AG04450 (cell line): ENCODE measurements at places on chromosomes 12 and 14.

DNA sequence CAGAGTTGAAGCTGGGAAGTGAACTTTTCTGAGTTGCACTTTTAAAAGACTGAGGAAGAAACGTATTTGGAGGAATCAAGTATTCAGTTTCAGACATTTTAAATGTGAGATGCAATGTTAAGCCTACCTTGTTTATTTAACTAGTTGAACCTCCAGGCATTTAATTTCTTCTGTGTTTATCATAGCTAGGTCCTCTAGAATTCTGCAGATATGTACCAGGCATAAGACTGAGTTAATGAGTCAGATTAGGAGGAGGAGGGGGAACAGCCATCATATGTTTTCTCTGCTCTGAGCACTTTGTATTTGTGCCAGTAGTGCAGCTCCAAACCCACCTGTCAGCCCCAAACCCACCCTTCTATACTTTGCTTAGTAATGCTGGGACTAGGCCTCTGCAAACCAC is 16.4 kb upstream of the SAMD4A start:
- DNase-seq: no peak

- no peak for DNase-seq
These were observed 247.1 kb downstream of the SPTSSA start for GRCh38 chr14:34214961-34215360.

DNA sequence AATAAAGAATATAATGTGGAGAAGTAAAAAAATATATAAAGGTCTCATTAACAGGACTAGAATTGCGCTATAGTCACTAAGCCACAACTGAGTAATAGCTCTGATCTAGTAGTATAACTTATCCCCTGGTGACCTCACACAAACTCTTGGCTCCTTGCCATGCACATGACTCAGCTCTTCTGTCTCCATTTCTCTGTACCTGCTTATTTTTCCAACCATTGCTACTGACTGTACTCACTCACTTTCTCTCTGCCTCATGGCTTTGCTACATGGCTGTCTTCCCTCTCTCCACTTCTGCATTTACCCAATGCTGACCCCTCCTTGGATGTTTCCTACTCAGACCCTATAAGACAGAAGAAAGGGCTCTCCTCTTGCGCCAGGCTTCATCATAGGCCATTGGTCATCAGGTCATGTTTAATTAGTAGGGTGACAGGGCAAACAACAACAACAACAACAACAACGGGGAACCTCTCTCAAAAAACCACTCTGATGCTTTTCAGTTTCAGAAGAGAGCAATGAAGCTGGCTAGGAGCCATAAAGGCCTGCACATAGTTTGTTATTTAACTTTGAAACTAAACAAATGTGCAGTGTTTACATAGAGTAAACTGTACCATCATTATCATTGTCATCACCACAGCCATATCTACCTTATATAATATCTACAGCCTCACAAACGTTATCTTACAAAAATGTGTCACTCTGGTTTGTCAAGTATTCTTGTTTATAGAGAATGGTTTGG is 25.6 kb upstream of the KRAS start:
- DNase-seq: peak; percentile 88

- DNase-seq: no peak
These were observed 191.9 kb downstream of the LRIG3 start for GRCh38 chr12:58728397-58728796.

DNA sequence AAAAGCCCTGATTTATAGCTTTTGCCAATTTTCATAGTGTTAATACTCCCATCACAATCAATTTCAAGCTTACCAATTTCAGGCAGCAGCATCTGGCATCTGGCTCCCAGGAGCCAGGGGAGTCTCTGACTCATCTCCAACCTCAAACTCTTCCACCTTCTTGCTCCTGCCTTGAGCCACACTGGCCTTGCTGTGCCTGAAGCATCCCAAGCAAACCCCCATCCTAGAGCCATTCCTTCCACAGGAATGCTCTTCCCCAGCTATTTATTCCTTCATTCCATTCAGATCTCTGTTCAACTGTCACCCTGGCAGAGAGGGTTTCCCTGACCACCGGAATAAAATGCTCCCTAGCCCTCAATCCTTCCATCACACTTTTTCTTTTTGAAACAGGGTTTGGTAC is 13.9 kb upstream of the PPP1CC start:
- DNase-seq: no peak

DNA sequence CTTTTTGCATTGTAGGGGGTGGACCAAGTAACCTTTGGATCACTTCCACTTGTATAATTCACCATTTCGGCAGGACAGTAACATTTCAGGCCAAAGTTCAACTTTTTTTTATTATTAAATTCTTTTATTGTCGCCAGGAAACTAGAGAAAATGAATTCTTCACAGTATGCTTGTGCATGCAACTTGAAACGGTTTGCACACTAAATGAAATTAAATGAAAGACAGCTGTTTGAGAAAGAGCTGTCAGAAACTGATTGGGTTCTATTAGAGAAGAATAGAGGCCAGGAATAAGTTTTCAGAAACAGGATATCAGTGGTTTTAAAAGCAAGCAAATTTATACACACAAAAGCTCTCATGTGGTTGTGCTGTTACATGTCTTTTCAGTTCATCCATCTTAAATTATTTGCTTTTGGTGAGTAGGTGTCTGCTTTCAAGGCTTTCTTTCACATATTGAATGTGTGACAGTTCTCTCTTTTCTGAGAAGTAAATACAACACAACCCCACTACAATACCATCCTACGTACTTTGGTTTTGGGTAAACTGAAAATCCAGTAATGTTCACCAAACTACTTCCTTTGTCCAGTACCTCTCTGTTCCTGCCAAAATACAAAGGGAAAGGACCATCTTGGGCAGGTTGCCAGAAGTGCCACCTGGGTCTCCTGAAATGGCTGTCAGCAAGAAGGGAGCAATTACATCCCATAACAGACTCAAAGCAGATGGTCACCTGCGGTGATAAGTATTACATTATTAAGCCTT is 291.7 kb downstream of the RAD51B start:
- DNase-seq: no peak

GRCh38 chr12:54159589-54159988 is 29.2 kb downstream of the SMUG1 start:
- DNase-seq: no peak

DNA sequence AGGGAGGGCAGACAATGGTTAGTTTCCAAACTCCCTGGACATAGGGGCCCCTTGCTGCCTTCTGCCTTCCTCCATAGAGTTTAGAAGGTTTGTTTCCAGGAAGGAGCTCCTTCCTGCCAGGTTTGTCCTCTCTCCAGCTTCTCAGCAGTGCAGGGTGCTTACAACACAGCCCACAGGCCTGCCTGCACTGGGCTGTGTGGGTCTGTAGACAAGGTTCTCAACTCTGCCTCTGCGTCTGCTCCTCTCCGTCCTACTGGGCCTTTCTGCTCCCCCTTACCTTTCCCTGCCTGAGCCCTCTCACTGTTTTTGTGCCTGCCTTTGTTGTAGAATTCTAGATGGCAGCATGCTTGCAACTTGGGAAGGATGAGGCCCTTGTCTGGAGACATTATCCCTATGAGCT is 124.0 kb downstream of the SAMD4A start:
- no peak for DNase-seq

GRCh38 chr14:58863661-58864345 is 226.0 kb downstream of the DACT1 start:
- DNase-seq: no peak
